ENCODE measurements at places on chromosomes 13 and 19. TPM values are rescaled to one million over a fixed set of nuclear protein-coding genes. Genes with fewer than 3 reads are reported as not detected.

GRCh38 chr13:104382951-104383350, 1316.7 kb upstream of the SLC10A2 start:
- DNase-seq = no peak

DNA sequence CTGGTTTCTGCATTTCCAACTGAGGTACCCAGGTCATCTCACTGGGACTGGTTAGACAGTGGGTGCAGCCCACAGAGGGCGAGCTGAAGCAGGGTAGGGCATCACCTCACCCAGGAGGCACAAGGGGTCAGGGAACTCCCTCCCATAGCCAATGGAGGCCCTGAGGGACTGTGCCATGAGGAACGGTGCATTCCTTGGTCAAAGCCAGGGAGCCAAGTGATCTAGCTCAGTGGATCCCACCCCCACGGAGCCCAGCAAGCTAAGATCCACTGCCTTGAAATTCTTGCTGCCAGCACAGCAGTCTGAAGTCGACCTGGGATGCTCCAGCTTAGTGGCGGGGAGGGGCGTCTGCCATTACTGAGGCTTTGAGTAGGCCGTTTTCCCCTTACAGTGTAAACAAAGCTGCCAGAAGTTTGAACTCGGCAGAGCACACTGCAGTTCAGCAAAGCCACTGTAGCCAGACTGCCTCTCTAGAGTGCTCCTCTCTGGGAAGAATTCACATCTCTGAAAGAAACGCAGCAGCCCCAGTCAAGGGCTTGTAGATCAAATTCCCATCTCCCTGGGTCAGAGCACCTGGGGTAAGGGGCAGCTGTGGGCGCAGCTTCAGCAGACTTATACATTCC, 1386.6 kb upstream of the PCDH9 start:
- no peak for DNase-seq

GRCh38 chr19:14731200-14731599, 41.4 kb downstream of the ZNF333 start:
- no peak for DNase-seq

DNA sequence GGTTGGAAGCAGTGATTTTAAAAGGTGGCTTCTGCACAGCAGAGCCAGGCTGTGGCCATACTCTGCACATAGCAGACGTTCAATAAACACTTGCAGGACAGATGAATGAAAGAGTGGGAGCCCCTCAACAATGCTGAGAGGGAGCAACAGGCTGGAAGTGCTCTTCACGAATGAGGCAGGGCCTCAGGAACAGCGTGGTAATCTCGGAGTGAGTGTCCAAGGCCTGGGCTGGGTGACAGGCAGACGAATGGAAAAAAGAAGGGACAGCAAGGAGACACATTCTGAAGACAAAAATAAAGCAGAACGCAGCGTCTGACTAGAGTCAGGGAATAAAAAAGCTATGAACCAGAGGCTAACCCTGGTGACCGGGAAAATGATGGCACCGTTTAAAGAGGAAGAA, 11.1 kb downstream of the GJA3 start:
- DNase-seq = no peak

The KLK12 gene
- not detected for total RNA-seq

The ZNF583 gene
- total RNA-seq = 4.2 TPM

The ZNF66 gene
- 5.7 TPM for total RNA-seq

The GIPR gene
- not detected for total RNA-seq
